Kasumi-1 (cell line): ENCODE measurements at places on chromosomes 7 and 10.
A peak's percentile ranks its signal among the peaks of the same experiment; 100 is the strongest.

GRCh38 chr7:98474558-98474957 is 73.7 kb upstream of the BAIAP2L1 start:
- DNase-seq, result no peak

- DNase-seq, result no peak
Measured at GRCh38 chr10:3169271-3169670, 3.3 kb downstream of the PITRM1 start.

DNA sequence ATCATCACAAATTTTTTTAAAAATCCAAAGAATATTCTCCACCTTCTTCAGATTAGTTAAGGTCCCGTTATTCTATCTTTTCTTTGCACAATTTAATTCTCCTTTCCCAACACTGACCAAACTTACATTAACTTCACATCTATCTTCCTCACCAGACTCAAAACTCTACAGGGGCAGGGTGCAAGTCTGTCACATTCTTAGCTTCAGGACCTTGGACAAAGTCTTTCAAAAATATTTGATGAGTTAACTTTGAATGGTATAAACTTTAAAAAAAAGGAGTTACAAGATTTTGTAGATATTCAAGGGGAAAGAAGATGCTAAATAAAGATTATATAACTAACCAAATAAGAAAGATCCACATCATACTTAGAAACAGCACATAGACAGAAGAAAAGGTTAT is 132.7 kb downstream of the ZNF438 start:
- no peak for DNase-seq

GRCh38 chr10:118521415-118522117 is 73.9 kb downstream of the PRLHR start:
- DNase-seq, result no peak

- DNase-seq, result no peak
Measured at GRCh38 chr10:75170215-75170614, 40.4 kb upstream of the VDAC2 start.

- no peak for DNase-seq
Measured at GRCh38 chr10:61342858-61343572, 110.2 kb downstream of the TMEM26 start.

- no peak for DNase-seq
Measured at GRCh38 chr7:5523052-5523711, 99.5 kb upstream of the TNRC18 start.

DNA sequence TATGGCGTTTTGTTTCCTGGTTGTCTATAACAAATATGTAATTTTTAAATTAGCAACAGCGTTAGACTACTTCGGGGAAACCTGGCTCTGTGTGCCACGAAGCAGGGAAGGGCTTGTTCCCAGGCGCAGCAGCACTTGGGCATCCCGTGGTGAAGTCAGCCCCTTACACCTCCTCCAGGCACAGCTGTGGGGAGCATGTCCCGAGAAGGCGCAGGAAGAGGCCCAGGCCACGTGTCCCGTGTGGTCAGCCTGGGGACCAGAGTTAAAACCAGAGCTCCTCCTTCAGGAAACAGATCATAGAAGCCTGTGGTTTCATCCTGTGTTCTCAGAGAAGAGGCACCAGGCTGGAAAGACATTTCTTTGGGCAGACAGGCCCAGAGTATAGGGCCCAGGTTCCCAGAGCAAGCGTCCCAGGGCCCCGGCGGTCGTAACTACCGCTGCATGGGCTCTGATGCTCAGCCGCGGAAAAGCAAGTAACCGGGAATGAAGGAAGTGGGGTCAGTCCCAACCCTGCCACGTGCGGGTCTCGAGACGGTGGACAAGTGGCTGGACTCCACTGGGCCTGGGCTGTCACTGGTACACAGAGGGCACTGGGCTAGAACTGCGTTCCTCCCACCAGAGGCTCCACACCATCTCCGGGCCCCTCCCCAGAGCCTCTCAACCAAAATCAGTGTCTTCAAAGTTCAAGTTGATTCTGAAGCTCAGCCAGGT is 7.1 kb downstream of the NUDT1 start:
- peak; percentile 80 for DNase-seq

DNA sequence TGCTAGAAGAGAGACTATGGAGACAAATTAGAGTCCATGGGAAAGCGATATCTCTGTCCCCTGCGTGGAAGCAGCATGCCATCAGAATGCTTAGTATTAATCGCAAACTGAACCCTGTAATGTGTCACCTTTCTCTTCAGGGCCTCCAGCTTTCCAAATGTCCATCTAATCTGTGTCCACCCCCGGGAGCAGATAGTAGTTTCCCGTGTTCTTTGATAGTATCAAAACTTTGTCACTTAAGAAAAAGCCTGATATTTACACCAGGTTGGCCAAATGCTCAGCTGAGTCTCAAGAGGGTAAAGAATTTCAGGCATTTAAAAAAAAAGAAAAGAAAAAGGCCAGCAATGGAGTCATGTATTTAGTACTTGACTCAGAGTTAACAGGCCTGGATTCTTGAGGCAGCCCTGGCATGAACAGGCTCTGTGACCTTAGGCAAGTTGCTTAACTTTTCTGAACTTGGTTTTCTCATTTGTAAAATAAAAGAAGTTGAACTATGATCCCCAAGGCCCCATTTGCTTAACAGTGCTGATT is 10.4 kb upstream of the GSAP start:
- no peak for DNase-seq

- no peak for DNase-seq
Measured at GRCh38 chr10:87177-88080, 38.3 kb upstream of the TUBB8 start.

- DNase-seq, result no peak
Measured at GRCh38 chr7:91347290-91347689, 83.1 kb downstream of the FZD1 start.

DNA sequence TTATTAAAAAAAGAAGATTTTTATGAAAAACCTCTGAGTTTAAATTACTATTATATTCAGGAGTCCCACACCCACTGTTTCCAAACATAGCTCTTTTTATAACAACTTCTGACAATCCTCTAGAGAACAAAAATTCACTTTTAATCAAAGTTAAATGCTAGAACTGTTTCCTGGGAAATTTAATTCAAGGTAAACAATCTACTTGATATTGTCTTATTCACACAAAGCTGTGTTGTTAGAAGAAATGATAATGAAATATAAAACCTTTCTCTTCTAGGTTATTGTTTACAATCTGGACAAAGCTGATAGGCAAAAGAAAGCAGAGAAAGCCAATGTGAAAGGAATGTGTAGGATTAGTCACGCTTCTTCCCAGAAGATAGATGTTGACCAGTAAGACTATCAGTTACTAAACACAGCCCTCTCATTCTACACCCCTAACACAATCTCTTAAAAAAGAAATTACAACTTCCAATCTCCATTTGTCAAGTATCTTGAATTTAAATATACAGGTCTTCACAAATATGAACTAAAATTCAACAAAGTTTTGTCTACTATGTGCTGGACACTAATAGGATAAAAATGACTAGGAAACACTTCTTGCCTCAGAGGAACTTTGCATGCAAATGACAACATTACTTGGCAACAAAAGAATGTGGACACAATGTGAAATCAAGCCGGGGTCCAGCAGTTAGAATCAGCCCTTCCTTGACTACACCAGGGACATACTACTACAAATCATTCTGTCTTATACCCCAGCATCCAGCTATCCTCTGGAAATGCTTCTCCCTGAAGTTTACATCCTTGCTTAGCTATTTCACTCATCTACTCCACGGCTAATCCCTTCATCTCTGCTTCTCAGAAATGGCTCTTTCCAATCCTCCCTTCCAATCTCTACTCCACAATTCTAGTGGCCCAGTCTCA is 123.7 kb downstream of the IMMP2L start:
- DNase-seq, result no peak

GRCh38 chr10:3398825-3399646 is 226.5 kb upstream of the PITRM1 start:
- no peak for DNase-seq

DNA sequence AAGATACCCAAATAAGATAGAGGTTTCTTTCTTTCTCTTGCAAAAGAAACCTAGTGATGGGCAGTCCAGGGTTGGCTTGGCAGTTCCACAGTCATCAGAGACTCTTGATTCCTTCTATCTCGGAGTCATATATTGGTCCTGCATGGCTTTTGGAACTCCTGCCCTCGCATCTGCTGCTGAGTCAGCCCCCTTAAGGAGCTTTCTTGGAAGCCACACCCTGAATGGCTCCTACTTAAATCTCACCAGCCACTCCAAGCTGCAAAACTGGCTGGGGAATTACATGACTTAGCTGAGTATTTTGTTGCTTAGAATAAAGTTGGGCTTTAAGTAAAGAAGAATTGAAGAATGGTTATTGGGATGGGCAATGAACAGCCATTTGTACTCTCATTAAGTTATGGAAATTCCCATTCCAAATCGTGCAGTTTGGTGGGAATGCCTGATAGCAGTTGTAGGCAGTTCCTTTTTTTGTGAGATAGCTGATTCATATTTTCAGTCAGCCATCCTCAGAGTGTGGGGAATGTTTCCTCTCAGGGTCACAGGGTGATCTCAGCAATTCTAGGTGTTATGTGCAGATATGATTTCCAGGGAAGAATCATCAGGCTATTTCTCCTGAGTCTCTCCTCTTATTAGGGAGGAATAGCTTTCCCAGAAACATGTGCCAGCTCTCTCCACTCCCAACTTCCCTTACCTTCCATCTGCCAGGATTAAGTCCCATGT is 209.9 kb downstream of the BBS9 start:
- no peak for DNase-seq

GRCh38 chr10:88693392-88694020 is 12.5 kb upstream of the LIPK start:
- peak; percentile 25 for DNase-seq

GRCh38 chr7:69673074-69673473 is 74.8 kb downstream of the AUTS2 start:
- no peak for DNase-seq

- no peak for DNase-seq
Measured at GRCh38 chr7:107751113-107751512, 7.2 kb downstream of the CBLL1 start.

DNA sequence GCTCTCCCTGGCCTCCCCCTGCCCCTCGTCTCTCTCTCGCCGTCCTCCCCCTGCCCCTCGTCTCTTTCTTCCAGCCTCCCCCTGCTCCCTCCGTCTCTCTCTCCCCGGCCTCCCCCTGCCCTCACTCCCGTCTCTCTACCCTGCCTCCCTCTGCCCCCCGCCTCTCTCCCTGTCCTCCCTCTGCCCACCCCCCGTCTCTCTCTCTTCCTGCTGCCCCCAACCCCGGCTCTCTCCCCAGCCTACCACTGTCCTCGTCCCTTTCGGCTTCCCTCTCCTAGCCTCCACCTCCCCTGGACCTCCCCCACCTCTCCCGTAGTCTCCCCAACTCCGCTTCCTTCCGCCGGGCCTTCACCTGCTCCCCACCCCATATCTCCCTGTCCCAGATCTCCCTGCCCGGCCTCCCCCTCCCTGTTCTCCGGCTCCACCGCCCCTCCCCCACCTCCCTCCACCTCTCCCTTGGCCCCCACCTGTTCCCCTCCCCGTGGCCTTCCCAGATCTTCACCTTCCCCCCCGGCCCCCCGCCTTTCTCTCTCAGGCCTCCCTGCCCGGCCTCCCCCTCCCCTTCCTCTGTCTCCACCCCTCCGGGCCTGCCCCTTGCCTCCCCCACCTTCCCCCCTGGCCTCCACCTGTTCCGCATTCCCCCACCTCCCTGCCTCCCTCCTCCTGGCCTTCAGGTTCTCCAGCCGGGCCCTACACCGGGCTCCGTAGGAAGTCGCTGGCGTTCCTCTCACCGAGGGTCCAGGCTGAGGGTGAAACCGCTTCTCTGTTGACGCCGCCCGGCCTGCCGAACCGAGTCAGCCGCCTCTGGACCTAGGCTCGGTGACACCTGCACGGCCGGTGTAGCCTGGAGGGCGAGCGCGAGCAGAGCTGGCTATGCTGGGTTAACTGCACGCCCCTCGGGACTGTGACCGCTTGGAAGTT is 1.2 kb downstream of the GET4 start:
- peak; percentile 1 for DNase-seq

DNA sequence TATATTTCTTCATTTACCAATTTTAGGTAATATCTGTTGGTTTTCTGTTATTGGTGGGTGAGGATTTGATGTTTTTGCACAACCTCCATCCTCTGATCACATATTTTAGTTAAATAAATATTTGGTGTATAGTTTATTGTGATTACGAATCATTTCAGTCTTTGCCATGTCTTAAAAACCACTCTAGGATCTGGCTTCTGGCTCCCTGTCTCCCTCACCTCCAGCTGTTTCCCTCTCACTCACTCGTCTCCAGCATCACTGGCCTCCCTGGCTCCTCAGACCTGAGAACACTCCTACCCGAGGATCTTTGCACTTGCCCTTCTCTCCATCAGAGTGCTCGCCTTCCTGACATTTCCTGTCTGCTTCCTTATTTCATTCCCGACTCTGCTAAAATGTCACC is 50.7 kb upstream of the NRF1 start:
- no peak for DNase-seq

DNA sequence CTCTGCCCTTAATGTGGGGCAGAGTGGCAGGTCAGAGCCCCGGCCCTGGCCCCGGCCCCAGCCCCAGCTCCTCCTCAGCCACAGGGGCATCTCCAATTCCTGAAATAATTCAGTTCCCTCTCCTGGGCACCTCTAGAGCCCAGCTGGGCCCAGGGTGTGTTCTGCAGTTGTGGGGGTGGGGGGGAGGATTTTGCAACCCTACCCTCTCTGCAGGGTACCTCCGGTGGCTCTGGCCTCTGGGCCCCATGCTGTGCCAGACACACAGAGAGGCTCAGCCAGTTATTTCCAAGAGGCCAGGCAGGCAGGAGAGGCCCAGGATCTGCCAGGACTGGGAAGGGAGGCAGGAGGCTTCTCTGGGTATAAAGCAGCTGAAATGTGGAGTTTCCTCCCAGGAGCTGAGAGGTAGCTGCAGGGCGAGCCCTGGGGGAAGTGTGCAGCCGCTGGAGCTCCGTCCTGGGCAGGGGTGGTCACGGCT is 47.9 kb downstream of the PWWP2B start:
- peak; percentile 26 for DNase-seq

GRCh38 chr10:62183857-62184795 is 84.5 kb downstream of the RTKN2 start:
- DNase-seq, result no peak
